ENCODE measurements at places on chromosomes 4 and X.

DNA sequence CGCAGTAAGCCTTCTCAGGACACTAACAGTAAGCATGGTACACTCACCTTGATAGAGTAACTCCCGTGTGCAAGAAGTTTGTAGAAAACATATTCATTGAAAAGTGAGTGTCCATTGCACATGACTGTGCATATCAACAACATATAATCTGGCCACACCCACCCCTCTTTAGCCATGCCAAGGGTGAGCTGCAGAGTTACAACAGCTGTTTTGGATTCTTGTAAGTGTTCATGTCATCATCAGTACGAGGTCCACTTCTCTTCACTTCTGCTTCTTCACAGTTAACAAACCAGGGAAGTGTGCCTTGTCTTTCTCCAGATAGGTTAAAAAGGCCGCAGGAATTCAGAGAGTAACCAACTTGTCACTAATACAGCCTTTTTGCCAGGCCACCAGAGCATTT, 116.6 kb downstream of the IRF2 start:
- no peak for DNase-seq

DNA sequence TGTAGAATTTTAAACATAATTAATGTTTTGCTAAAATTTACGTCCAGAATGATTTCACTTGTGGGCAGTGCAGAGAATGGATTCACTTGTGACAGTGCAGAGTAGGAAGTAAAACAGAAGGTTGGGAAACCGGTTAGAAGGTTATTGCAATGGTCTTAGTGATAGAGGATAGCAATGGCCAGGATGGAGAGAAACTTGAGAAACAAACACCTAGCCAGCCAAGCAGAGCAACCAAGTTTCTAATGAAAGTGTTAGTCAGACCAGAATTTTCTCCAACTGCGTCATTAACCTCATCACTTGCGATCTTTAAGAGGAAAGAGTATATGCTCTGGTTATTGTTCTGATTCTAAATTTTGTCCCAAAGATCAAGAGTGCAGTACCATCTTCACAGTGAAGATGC, 50.0 kb upstream of the TBC1D9 start:
- no peak for DNase-seq

GRCh38 chr4:181601103-181601502, 642.1 kb upstream of the TENM3 start:
- DNase-seq: no peak

- DNase-seq: peak; percentile 74
Observed at GRCh38 chrX:46758956-46759644, at the start of gene SLC9A7. TSS of gene SLC9A7 (minus strand) at chrX:46759118. CDS start at chrX:46759029, 89 bp downstream.

DNA sequence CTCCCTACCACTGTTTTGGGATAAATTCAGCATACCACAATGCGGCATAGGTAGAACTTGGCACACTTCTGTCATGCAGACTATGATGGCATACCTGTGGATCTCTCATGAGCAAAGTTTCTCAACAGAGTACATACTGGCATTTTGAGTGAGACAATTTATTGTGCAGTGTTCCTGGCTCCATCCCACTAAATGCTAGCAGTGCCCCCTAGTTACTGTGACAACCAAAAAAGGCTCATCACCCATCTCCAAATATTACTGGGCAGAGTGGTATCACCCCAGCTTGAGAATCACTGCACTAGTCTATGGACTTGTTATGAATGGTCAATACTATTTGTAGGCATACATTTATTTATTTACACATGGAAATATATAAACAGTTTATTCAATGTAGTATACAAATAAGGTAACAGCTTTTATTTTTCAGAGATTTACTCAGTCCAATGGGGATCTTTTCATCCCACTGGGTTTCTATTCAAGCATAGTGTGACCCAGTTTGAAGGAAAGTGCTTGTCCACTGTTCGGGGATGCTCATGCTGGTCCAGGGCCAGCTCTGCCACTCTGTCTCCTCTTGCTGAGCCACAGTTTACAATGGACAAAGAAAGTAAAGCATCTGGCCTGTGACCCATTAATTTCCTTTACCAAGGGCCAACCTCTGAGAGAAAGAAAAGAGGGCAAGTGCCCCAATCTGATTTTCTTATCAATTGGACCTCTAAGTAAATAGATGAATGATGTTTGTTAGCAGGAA, 81.0 kb upstream of the IL2 start:
- no peak for DNase-seq

DNA sequence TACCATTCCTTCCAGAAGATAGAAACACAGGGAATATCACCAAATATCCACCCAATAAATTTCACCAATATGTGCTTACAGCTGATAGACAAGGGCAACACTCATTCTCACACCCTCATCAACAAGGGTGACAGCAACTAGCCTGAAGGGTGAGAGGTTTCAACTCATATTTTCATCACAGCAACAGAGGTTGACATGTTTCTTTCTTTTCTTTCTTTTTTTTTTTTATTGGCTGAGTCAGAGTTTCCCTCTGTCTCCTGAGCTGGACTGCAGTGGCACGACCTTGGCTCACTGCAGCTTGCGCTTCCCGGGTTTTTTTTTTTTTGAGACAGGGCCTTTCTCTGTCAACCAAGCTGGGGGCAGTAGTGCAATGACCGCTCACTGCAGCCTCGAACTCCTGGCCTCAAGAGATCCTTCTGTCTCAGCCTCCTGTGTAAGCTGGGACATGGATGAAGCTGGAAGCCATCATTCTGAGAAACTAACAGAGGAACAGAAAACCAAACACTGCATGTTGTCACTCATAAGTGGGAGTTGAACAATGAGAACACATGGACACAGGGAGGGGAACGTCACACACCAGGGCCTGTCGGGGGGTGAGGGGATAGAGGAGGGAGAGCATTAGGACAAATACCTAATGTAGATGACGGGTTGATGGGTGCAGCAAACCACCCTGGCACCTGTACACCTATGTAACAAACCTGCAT, 27.5 kb upstream of the ASMTL start:
- DNase-seq: no peak

DNA sequence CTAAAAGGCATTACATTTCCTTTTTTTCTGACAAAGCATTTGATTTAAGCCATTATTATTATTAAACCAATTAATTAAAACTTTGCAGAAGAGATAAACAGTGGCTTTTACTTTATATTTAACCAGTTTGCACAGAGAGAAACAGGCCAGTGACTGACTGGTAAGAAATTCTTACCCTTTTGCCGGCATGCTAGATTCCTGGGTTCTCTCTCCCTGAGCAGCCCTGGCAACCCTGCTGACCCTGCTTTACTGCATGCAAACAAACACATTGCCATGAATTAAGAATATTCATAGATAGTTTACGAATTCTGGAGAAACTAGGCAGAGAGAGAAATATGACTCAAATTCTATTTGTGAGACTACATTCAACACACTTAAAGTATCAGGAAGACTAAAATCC, 1381.4 kb upstream of the IGFBP7 start:
- DNase-seq: no peak

GRCh38 chrX:110104078-110104477, 101.2 kb downstream of the TMEM164 start:
- no peak for DNase-seq

DNA sequence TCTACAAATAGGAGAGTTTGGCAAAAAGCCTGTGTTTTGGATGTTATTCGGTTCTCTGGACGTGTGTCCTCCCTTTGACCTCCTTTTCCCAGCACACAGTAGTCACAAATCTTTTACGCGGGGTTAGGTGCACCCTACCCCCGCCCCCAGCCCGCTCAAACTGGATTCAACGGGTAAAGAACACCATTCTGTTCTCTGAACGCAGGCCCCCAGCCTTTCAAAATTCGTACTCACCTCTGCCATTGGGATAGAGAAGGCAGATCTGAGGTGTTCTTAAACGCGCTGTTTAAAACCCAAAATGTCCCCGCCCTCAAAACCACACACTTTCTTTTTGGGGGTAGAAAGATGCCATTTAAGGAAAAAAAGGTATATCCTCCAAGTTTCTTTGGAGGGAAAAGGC, 2.7 kb downstream of the LEF1 start:
- peak; percentile 54 for DNase-seq

DNA sequence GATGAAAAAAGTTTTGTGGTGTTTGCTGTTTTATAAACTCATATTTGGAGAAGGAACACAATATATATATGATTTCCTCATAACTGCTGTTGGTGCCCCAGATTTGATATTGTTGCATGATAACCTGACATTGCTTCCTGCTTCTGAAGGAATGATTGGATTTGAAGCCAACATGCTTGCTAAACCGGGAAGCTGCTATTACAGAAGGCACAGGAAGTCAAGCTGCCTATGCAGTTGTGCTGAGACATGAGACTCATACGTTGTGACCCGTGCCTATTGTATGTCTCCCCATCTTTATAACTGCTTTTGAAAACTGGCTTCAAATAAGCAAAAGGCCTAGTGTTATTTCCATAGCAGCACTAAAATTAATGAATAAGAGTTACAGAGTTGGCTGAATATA, 32.9 kb downstream of the GAB1 start:
- DNase-seq: no peak

DNA sequence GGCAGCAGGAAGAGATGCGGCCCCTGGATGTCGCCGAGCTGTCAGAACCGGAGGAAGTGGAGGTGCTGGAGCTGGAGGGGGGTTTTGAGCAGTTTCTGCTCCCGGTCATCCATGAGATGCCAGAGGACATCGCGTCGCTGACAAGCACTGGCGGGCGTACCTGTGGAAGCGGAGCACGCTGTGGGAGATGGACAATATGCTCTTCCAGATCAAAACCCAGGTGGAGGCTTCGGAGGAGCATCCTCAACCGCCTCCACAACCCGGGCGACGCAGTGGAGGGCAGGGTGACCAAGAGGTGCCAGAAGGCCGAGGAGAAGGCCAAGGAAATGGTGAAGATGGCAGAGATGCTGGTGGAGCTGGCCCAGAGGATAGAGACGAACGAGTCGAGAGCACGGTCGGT, 7.6 kb upstream of the CCNQ start:
- no peak for DNase-seq

GRCh38 chrX:78375894-78376293, 48.5 kb upstream of the CYSLTR1 start:
- peak; percentile 2 for DNase-seq

DNA sequence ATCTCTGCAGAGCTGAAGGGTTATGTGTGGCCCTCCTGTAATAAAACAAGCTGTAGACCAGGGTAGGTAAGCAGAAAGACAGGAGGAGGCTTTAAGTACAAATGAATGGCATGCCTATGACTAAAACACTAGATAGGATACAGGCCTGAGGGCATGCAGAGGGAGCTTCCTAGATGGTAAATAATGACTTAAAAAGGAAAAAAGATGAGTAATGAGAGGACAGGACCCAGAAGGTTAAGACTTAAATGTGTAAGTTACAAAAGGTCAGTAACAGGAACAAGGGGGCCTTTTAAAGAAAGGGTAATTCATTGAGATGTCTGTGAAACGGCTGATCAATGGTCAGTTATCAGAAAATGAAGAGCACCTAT, 194.8 kb downstream of the SOWAHB start:
- DNase-seq: no peak

DNA sequence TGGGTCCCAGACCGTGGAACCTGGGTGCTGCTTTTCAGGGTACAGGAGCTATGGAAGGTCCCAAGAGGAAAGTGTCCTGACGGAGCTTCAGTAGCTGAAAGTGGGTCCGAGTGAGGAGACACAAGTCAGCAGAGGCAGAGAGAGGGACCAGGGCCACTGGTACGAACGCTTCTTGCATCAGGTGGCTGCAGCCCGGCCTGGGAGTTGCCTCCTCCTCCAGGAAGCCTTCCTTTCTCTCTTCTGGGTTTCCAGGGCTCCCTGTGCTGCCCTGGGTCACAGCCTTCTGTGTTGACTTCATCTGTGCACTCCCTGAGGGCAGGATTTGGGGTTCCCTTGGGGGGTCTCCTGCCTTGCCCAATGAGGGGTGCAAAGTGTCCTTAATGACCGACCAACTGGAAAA, 94.5 kb downstream of the SORCS2 start:
- no peak for DNase-seq

DNA sequence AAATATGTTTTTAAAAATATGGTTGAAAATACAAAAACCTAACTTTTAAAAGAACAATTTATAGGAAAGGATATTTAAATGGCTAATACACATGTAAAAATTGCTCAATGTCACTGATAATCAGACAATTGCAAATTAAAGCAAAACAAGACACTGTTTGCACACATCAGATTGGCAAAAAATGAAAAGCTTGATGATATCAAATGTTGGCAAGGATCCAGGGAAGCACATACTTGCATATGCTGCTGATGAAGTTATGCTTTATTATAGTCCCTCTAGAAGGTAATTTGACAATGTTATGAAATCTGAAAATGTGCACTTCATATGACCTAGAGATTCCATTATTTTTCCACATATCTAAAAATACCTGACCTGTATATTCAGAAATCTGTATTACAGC, 45.7 kb upstream of the EPGN start:
- no peak for DNase-seq

DNA sequence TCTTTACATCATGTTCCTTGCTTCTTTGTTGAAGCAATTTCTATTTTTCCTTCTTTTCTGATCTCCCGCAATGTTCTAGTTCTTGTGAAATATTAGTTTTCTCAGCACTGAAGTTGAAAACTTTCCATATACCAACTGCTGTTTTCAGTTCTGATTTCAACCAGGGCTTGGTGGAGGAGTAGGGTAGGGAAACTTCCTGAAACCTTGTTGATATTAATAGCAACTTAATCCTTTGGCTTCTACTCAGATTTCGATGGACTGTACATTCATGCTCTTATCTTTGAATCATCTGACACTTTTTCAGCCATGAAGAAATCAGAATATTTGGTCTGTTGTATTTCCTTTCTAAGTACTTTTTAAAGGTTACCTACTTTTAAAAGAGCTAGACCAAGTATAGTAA, 315.8 kb downstream of the RPA4 start:
- no peak for DNase-seq

DNA sequence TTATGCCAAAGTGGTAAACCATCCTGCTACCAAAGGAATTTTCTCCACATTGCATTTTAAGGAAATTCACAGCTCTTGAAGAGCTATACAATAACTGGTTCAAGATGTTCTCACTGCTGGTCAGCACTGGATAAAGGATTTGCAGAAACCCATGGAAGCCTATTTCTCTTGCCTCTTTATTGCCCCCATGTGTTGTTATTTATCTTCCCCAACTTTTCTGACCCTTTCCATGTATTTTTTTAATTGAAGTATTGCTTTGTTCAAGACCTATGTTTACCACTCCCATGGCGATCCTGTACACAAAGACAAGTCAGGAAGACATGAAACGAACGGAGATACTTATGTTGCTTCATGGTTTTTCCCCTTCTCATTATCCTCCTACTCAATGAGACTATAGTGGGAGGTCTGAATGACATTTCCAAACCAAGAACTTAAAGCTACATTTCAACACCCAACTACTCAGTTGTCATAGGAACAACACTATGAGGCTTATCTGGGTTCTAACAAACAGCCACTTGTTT, 566.4 kb upstream of the DIPK2B start:
- DNase-seq: no peak

GRCh38 chr4:3249711-3250437, 915 bp downstream of the MSANTD1 start:
- no peak for DNase-seq

Measured in CD4-positive, alpha-beta memory T cell (primary cell).